AG09319 (cell line): ENCODE measurements at places on chromosomes 16 and 17.

GRCh38 chr16:9316615-9317014 lies 225.2 kb downstream of the HAPSTR1 start:
- DNase-seq, result no peak

GRCh38 chr17:74078363-74078941 lies 125.0 kb upstream of the RPL38 start:
- no peak for DNase-seq

- no peak for DNase-seq
These were observed 4.3 kb upstream of the ZNF750 start for GRCh38 chr17:82843904-82844680.

DNA sequence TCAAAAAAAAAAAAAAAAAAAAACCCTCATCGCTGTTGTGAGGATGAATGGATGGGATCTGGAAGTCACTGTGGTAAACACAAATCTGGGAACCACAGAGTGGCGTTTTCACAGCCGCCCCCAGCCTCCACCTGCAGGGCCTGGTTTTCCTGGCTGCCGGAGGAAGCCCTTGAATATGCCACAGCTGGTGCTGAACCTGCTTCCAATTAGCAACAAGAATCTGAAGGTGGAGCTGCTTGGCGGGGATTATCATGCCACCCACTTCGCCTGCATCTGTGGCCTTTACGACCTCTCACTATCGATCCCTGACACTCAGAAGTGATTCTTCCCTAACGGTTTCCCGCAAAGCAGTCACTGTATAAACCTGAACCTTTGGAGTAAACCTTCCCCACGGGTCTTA lies 16.1 kb downstream of the MRM3 start:
- DNase-seq, result no peak

DNA sequence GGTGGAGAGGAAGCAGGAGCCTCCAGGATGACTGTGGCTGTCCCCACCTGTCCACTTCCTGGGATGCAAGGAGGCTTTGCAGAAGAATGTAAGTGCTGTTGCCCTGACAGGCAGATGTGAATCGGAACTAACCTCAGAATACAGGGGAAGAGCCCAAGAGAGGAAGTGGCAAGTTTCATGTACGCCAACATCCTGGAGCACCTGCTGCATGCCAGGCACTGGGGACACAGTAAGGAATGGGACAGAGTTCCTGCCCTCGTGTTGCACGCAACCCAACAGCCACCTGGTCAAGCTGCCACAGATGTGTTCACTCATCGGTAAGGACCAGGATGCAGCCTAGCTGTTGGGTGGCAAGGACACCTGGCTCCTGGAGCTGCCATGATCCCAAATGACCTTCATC lies 98.6 kb upstream of the RPL38 start:
- DNase-seq, result no peak

GRCh38 chr17:10121971-10122707 lies 76.3 kb downstream of the GAS7 start:
- no peak for DNase-seq

- DNase-seq, result no peak
These were observed 67.2 kb downstream of the CDH8 start for GRCh38 chr16:61969077-61969382.

DNA sequence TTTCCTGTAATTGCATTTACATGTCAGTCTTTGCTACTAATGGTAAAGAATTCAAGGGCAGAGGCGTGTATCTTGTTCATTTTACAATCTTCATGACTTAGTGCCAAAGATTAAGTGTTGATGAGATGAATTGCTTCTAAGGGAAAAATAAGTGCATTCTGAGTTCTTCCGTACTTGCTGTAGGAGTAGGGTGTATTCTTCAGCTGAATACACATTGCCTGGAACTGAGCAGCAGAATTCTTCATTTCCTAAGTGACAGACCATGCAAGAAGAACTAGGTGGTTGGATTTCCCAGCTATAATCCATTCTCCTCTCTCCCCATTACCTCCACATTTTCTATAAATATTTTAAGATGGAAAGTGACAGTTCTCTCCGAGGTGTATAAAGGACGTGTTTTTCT lies 104.8 kb downstream of the CACNG3 start:
- no peak for DNase-seq

GRCh38 chr17:74080656-74081582 lies 122.6 kb upstream of the RPL38 start:
- DNase-seq, result no peak

DNA sequence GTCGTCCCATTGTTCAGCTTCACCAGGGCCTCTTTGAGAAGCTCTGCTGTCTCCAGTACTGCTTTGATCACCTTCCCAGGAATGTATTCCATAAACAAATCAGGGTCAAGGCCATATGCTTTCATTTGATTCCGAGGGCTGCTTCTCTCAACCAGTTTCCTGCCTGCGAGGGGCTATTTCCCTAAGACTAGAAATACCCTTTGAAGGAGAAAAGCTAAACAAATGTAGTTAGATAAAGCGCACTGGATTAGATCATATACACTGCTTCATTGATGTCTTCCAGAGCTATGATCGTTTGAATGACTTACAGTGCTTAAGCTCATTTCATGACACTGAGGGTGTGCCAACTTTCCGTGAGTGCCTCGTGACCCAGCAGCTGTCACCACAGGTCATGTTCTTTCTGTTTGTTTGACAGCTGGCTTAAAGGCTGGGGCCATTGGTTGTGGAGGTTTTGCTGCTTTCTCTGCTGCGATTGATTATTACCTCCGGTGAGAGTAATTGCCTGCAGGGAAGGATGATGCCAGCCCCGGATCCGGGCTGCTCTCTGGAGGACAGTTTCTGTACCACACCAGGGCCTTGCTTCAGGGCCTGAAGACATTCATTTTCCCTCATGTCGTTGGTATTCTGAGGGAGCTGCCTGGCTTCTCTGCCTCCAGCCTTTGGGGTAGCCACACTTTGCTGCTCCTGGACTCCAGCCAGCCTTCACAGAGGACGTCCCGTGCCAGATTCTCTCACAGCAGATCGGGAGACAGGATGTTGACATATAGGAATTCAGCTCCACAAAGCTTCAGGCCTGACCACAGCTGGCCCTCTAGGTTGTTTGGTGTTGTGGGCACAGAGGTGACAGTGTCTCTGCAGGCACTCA lies 3.9 kb downstream of the TIMM22 start:
- no peak for DNase-seq

- no peak for DNase-seq
These were observed 184.4 kb downstream of the SNX29 start for GRCh38 chr16:12160815-12161550.

DNA sequence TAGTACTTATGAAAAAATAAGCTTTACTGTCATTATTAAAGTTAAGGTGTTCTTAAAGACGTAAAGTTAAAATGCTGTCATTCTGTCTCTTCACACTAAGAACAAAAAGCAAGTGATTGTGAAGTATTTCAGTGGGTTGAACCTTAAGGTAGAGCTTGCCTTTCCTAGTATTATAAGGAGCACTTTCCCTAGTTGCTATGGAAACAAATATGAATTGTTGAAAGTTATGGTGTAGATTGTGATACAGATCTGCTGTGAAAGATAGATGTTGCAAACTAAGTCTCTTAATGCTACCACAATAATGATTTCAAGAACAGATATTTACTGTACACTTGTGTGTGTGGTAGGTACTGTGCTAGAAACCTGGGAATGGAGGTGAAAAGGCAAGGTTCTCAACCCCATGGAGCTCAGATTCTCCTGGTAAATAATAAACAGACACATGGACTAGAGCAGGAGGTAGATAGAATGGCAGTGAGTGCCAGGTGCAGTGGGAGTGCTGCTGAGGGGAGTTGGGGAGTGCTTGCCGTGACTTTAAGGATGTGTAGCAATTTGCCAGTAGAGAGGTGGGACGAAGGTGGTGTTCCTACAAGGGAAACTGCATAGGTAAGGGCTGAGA lies 34.7 kb downstream of the MRTFB start:
- DNase-seq, result no peak

DNA sequence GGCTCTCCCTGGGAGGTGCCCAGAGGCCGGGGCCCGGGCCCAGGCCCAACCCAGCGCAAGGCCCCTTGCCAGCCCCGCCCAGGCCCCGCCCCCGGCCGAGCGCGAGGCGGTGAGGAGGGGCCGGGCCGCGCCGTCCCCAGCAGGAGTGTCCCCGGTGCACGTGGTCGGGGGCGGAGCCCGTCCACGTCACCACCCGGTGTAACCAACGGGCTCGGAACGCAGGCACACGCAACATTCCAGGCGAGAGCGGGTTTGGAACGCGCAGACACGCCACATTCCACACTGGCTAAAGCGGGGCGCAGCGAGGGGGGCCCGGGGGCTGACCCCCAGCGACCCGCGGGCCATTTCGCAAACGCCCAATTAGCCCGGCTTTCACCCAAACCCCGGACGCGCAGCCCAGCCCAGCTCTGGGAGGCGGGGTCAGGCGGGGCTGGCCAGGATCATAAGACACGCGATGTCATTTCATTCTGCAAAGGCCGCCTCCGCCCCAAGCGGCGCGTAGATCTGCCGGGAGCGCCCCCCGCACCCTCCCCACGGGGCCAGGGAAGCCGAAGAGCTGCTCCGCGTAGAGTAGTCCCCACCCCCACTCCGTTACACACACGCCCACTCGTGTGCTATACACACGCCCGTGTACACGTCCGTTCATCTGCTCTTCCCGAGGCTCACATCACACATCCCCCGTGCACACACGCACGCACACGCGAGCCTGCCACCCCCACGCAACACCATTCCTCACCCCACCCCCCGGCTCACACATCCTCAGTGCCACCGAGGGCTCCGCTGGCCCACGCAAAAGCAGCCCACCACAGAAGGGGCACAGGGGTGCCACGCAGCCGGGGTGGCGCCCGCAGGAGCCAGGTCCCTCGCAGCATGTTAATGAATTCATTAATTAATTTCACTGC lies 1.0 kb downstream of the MNT start:
- DNase-seq, result peak; percentile 97

DNA sequence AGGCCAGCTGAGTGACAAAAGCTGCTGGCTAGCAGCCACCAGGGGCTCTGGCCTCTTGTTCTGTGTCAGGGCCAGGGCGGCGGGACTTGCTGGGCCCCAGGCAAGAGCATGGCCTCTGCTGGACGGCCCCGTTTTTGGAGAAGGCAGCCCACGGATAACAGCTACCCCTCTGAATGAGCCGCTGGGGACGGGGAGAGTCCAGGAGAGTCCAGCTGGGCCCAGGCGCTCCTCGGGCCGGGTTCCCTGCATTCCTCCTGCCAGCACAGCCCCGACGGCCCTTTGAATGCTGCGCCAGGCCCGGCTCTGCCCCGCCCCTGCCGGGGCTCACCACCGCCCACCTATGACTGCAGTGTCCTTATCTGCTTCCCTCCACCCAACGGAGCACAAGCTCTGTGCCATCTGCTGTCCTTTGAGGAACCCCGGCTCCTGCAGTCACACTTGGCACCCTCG lies 33.4 kb downstream of the SLC7A5 start:
- no peak for DNase-seq

DNA sequence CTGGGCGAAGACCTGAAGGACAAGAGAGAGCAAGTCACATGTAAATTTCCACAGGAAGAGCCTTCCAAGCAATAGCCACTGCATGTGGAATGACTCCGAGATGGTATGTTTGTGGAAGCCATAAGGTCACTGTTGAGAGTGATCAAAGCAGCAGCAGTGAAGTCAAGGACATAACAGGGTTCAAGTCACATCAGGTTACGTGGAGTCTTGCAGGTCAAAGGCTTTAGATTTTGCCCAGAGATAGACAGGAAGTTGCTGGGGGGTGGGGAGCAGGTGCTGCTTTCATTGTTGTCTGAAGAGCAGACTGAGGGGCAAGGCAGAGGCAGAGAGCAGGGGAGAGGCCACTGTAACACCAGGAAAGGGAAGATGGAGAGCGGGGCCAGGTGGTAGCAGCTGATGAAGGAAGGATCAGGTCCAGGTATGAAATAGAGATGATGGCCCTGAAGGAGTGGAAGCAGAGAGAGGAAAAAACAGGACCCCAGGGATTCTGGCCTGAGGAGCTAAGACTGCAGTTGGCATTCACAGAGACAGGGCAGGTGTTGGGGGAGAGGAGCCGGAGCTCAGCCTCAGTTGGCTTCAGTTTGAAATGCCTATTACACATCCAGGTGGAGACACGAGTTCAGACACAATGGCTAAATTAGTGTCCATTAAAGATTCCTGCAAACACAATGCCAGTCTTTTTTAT lies 129.3 kb upstream of the AXIN2 start:
- no peak for DNase-seq

- no peak for DNase-seq
These were observed 2.6 kb upstream of the SLC38A8 start for GRCh38 chr16:84045001-84045817.

DNA sequence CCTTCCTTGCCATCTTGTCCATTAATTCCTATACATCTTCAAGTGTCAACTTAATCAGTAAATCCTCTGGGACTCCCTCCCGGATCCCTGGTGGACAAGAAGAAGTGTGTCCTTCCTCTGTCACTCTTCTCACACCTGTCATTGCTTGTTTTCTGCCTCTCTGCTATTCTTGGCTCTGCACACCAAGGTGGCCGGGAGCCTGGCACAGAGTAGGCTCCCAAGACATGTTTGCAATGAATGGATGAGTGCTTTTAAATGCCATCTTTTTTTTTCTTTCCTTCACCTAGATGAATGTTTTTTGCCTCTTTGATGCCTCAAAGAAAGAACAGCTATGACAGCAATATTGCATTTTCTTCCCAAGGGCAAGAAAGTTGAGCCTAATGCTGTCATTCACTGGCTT lies 58.0 kb upstream of the CLEC18A start:
- DNase-seq, result no peak

GRCh38 chr17:72137161-72137560 lies 16.3 kb downstream of the SOX9 start:
- DNase-seq, result no peak

DNA sequence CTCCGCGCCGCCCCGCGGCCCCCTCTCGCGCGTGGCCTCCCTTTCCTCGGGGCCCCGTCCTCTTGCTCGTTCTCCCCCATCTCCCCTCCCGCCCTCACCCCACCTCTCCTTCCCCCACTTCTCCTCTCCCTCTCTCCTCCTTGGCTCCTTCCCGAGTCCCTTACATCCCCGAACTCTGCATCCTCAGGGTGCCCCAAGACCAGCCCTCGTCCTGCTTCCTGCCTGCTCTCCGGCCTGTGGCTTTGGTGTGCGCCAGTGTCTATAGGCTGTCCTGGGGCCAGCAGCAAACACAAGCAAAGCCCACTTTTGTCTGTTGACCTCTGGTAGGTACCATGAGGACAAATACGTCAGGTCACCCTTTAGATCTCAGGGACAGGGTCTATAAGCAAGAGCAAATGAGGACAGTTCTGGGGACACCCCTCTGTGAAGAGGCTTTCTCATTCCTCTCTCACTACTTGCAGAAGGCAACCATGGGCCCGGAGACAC lies 284 bp upstream of the COPZ2 start:
- DNase-seq, result no peak

- no peak for DNase-seq
These were observed 10.0 kb downstream of the TRPV3 start for GRCh38 chr17:3547628-3548027.

DNA sequence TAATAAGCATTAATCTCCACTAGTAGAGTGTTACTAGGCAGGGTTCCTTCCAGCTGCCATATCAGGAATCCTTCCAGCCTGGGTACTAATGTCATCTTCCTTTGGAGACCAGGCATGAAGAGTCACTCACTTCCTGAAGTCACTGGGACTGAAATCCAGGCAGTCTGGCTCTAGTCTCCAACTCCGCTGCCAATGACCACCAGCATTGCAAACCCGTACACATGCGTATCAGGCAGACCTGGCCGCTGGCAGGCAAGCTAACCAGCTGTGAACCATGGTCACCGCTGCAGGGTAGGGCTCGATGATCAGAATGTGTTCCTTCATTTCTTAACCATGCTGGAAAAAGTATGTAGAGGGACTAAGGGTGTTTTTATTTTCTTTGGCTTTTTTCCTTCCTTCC lies 255.5 kb downstream of the CDH13 start:
- no peak for DNase-seq

- no peak for DNase-seq
These were observed 184.6 kb upstream of the HSBP1 start for GRCh38 chr16:83623091-83623730.
